ENCODE measurements at places on chromosomes 7 and 10. TPM values are rescaled to one million over a fixed set of nuclear protein-coding genes. Genes with fewer than 3 reads are reported as not detected.

GRCh38 chr10:29709484-29710002 is 74.8 kb upstream of the SVIL start:
- DNase-seq: no peak

GPNMB gene
- 43.9 TPM for polyA plus RNA-seq

- DNase-seq: no peak
Measured at GRCh38 chr7:22660732-22661131, 66.3 kb upstream of the IL6 start.

GRCh38 chr7:42292991-42293521 is 56.0 kb upstream of the GLI3 start:
- peak; percentile 18 for DNase-seq

DNA sequence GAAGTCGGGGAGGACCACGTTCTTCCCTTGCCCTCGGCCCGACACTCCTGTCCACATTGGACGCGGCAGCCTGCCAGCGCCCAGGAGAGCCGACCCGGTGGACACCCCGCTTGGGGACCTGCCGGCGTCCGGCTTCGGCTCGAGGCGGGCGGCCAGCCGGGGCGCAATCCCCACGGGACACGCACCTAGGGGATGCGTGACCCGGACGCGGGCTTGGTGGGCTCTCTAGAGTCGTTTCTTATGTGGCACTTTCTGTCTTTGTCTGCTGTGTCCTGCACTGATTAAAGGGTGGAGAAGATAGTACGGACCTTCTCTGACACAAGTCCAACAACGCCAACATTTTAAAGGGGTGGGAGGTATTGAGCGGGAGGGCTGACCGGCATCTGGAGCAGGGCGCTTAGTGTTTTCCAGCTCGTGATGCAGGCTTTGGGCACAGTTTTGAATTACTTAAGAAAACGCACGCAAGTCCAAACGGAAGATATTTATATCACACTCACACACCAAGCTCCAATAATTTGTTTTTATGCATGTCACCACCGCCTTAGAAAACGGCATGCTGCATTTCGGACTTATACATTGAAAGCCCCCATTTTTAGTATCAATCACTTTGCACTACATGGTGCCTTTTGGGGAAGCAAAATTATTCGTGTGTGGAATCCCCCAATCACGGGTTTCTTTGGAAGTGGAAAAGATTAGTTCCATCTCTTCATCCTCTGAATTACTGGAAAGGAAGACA is 3.9 kb upstream of the SPAG6 start:
- DNase-seq: peak; percentile 76

DNA sequence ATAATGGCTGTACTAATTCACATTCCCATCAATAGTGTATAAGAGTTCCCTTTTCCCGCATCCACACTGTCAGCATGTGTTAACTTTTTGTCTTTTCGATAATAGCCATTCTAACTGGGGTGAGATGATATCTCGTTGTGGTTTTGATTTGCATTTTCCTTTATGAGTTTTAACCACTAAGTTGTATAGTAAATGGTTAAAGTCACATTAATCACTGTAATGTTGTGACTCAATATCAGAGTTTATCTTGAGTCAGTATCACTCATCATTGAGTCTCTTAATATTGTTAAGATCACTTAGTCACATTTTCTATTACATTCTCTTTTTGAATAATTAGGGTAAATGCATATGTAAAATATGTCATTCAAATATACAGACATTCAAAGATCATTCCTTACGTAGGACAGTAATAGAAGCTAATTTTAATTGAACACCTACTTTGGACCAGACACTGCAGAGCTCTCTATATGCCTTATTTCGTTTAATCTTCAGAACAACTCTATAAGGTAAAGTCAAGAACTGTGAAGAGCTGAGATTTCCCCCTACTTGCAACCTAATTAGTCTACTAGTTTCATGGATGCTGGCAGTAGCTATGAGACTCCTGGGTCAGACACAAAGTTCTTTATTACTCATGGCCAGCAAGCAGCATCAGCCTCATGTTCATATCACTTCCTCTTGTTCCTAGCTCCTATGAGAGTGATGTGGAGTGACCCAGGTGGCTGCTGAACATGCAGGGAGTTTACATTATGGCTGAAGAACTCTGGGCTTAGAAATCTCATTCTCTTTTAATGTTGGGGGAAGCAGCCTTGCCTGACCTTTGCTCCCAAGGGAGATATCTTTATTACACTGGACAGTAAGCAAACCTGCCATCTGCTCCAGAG is 30.5 kb downstream of the CREB5 start:
- DNase-seq: no peak

GRCh38 chr7:90242369-90243168 is 2.4 kb upstream of the CFAP69 start:
- no peak for DNase-seq

Data from kidney (tissue), 22 donors.